ENCODE measurements at places on chromosomes 1 and 21. TPM values are rescaled to one million over a fixed set of nuclear protein-coding genes. Genes with fewer than 3 reads are reported as not detected.

DNA sequence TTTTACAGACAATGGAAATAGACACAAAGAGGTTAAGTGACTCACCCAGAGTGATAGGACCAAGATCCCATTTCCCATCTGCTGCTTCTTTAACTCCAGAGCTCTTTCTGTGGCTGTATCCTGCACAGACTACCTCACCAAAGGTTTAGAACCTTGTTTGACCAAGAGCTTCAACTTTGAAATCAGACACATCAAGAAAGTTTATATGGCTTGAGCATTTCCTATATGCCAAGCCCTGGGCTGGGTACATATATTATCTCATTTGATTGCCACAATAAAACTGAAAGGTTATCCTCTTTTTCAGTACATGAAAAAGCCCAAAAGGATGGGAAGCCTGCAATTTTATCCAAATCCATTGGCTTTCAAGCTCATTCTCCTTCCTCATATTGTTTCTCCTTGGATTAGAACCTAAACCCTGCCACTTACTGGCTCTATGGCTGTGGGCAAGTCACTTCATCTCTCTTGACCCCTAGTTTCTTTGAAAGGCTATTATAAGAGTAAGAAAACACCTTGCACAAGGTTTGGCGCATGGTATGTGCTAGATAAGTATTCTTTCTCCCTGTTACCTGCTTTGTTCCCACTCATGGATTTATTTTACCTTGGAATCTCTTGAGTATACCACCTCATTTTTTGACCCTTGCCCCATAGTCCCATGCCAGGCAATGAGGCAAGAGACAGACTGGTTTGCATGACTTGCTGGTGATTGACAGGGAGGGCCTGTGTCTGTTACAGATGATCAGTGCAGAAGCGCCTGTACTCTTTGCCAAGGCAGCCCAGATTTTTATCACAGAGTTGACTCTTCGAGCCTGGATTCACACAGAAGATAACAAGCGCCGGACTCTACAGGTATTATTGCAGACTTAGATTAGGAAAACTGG, 34.5 kb upstream of the KCNQ4 start:
- DNase-seq = no peak

DNA sequence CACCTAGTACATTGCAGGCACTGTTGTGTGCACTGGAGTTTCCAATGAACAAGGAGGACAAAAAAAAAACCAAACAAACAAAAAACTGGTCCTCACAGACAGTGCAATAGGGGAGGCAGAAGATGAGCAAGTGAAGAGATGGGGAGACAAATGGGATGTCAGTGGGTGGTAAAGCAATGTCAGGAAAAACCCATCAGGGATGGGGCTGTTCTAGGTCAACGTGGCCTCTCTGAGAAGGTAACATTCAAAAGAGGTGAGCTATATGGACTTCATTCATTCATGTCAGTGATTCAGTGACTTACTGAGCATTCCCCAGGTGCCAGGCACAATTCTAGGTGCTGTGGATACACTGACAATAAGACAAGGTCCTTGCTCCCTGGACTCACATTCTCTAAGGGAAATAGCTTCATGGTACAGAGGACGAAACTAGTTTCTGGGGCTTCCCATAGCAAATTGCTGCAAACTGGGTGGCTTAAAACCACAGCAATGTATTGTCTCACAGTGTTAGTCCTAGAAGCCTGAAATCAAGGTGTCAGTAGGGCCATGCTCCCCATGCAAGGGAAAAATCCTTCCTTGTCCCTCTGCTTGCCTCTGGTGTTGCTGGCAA, 140.5 kb upstream of the KLHDC7A start:
- no peak for DNase-seq

GRCh38 chr1:181972256-181972655, 89.3 kb downstream of the ZNF648 start:
- no peak for DNase-seq

- DNase-seq = no peak
Observed at GRCh38 chr1:16981269-16981849, 939 bp upstream of the MFAP2 start.

GRCh38 chr1:150233359-150234308, 2.3 kb downstream of the ANP32E start:
- no peak for DNase-seq

DNA sequence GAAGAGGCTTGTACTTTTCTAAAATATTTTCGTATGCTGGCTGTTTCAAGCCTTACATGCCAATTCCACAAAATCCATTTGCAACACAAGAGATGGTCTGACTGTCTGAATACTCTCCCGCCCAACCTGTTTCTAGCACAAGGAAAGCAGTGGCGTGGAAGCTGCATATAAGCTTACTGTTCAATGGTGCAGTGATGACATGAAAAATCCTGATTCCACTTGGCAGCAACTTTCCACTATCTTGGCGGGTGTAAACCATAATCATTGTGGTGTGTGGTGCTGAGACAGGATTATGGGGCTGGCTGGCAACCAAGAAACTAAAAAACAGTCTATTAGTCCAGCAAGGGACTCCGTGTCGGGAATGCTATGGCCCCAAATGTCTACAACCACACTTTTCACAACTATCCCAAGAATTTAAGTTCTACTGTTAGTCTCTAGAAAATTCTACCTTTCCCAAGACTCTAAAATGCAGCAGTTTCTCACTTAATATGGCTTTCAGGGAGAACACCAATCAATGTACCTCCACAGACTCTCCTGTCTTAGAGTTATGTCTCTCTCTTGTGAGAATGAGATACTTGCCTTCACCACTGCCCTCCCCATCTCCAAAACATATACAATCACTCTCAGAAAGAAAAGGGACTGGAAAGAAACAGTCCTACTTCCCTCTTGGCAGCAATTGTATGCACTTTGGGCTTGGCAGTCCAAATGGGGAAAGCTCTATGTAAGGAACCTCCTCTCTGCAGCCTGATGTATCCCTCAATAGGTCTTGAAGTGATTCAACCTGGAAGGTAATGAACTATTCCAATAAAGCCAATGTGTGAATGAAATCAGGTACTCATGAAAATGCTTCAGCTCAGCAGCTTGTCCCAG, 9.5 kb downstream of the COLGALT2 start:
- no peak for DNase-seq

- DNase-seq = no peak
Observed at GRCh38 chr21:24832961-24833360, 774.3 kb downstream of the MRPL39 start.

- no peak for DNase-seq
Observed at GRCh38 chr1:212792396-212792908, 758 bp downstream of the TATDN3 start.

- no peak for DNase-seq
Observed at GRCh38 chr1:62175568-62176179, 19.0 kb upstream of the L1TD1 start.

DNA sequence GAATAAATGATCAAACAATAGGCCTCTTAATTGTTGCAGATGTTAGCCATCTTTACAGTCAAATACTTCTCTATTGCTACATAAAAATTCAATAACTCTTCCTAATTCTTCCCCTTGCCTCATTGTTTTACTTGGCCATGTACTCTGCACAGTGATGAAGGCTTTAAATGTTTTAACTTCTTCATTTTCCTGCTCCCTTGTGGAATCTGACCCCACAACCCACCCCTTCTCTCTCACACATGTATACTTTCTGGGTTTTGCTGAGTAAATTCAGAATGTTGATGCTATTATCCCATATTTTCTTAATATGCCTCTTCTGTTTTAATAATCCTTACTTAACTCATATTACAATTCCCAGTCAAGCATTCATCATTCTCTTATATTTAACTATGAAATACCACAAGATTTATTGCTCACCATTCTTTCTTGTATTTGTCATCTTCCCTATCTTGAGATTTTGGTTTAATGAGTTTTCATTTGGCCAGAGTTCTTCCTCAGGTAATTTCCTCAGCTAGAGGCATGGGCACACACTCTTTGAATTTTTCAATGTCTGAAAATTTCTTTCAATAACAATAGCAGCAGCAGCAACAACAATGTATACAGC, 327.8 kb upstream of the USP24 start:
- no peak for DNase-seq

- DNase-seq = no peak
Observed at GRCh38 chr1:196467230-196467925, 140.9 kb downstream of the KCNT2 start.

DNA sequence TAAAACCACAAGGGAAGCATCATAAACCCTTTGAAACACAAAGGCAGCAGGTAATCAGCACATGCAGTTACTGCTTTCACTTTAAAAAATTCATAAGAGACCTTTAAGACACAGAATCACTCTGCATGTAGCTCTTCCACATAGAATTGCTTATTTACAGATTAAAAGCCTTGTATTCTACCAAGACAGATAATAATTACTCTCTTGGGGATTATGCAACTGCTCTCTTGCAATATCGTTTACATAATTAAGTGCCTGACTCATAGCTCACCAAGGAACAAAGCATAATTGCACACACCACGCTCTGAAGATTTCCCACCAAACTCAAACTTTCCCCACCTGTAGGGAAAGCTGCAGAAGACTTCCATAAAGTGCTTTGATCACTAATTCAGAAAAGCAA, 87.9 kb downstream of the VAV3 start:
- no peak for DNase-seq

DNA sequence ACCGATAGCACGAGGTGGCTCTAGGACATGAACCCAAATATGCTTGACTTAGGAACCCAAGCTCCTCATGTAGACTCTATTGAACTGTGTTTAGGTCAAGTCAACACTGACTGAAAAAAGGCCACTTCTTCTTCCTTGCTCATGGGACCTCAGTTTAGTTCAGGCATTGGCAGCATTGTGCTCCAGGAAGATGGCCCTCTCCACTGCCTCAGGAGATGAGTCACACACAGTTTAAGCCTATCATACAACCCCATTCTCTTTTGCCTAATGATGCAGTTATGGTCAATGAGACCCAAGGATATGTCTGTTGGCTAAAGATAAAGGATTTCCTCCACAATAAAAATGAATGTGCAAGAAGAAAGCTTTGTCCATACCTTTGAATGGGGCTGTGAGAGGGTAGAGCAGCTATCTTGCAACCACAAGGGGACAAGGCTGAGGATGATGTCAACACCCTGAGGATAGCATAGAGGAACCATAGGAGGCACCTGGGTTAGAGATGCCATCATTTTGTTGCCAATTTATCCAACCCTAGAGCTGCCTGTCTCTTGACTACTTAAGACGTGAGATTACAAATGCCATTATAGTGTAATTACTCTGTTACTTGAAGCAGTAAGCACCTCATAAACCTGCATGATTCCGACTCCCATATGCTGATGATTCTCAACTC, 3.0 kb upstream of the TRIM63 start:
- DNase-seq = no peak

- no peak for DNase-seq
Observed at GRCh38 chr1:43286115-43286514, 734 bp upstream of the C1orf210 start.

The TSSK3 gene
- total RNA-seq = 1.2 TPM

The TRIM45 gene
- 13.3 TPM for total RNA-seq

The RCAN1 gene
- 36.5 TPM for total RNA-seq

Data from Right ventricle myocardium inferior (tissue), 1 donor.